ENCODE measurements at places on chromosomes 1 and 21.

DNA sequence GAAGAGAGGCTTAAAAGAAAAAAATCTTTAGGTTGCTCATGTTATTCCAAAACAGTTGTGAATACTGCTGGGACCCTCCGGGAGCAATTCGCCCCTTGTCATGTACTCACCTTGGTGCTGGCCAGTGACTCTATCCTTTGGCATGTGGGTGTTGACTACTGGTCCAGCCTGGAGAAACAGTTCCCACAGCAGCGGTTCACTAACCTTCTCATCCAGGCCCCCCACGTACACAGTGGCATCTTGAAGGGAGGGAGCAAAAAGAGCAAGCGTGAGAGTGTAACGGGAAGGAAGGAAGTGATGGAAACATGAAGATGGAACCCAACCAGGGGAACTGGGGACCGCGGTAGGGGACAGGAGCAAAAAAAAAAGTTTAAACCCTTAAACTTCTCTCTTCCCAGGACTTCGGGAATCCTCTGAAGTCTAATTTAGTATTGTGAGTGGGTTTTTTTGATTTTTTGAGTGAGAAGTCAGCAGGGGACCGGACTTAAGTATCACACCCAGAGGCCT lies 494 bp downstream of the SF3B4 start:
- DNase-seq: no peak

DNA sequence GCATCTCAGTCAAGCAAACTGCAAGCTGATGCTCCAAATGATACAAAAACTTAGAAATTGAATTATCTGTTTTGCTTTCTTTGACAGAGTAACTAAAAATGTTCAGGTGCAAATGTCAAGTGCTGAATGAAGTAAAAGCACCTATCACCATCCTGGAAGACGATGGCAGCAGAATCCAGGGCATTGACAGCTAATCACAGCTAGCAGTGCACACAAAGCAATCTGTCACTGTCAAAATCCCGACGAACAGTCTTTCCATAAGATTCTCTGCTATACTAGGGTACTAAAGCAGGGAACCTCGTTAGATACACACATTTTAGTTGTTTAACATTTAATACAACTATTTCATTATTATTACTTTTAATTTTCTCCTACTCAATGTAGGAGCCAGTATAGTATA lies 233.3 kb downstream of the BRINP3 start:
- DNase-seq: no peak

DNA sequence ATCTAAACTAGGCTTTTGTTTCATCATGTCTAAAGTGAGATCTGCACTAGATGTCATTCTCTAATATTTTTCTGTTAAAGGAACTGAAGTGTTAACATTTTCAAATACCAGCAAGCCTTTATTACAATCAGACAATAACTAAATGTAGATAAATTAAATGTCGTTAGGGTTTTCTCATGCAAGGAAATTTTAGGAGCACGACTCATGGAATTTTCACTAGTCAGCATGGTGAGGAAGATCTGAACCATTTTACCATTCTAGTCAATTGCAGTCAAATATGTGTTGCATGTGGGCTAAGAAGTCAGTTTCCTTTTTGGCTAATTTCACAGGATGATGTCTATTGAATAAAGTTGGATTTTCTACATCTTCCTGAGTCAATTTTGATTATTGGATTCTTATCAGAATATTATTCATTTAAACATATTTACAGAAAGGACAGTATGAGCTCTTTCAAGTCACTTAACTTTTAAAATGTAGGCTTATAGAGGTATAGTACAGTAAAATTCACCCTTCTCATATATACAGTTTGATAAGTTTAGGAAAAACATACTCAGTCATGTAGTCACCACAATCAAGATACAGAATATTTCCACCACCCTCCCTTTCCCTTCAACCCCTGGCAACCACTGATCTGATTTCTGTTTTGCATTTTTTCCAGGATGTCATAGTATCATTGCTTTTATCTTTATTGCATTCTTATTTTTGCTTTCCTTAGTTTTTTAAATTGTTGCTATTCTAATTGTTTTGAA lies 9.2 kb downstream of the GCSAML start:
- DNase-seq: no peak

GRCh38 chr1:64890699-64891447 lies 75.5 kb downstream of the JAK1 start:
- no peak for DNase-seq

DNA sequence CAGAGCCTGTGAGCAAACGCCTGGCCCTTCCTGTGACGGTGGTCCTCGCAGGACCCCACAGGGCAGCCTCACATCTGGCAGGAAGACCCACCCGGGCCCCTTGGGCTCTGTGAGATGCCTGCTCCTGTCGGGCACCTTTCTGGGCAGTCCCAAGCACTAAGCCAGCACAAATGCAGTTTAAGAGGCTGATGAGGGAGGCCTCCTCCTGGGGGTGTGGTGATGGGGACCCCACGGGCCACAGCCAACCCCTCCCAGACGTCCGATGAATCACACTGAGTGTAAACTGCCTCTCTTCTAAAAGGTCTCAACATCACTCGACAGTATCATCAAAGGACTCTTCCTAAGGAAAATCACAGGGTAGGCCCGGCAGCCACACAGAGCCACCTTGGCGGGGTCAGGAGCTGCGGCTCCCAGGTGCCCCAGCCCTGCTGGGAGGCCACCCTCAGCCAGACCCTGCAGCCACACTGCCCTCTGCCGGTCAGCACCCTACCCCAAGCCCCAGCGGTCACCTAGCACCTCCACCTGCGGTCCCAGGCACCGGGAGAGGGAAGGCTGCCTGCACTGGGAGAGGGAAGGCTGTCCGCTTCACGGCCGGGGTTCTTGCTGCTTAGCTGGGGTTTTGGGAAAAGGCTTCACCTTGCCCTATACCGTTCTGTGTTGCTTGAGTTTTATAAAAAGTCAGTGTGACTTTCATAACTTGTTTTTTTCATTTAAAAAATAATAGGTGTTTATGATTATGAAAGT lies 3.9 kb upstream of the PRKCZ start:
- no peak for DNase-seq

DNA sequence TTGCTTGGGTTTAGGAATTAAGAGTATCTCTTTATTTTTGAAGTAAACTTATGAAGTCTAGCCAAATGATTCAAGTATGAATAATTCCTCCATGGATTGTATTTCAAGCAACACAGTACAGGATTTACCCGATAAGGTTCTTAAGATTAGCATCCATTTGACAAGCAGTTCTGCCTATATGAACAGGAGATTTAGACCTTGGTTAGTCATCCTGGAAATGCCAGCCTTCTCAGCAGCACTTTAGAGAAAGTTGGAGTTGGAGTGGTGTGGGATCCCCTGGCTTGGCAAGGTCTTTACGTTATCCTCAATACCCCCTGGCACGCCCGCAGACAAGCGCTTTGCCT lies 1.6 kb downstream of the BCAR3 start:
- DNase-seq: no peak

DNA sequence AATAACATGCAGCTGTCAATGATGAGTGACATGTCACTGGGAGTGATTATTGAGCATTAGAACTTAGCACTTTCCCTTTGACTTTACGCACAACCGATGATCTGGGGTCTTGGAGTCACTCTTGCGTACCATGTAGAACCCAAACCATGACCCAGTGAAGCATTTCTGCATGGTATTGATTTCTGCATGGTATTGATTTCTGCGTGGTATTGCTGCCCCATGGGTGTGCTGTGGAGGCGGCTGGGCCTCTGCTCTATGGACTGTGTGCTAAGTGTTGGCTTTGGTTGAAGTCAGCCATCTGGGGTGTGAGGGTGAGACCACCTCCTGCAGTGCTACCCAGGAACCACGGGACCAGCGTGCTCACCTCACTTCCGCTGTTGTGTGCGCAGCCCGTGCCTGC lies 98.0 kb downstream of the ADARB1 start:
- no peak for DNase-seq

DNA sequence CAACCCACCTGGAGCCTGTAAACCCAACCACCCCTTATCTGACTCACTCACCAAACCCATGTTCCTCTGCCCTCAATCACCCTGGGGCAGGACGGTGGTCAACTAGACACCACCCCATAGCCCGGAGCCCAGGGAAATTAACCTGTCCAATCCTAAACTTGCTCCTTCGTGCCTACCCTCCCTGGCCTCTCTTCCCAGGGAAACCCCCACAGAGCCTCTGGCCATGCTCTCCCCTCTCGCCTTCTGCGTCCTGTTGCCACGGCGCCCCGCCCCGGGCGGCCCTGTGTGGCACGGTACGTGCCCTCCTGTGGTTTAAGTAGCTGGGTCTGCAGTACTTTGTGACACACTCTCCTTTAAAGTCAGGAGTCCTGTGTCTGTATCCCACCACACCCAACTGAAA lies 4.0 kb upstream of the FTCD start:
- DNase-seq: no peak

DNA sequence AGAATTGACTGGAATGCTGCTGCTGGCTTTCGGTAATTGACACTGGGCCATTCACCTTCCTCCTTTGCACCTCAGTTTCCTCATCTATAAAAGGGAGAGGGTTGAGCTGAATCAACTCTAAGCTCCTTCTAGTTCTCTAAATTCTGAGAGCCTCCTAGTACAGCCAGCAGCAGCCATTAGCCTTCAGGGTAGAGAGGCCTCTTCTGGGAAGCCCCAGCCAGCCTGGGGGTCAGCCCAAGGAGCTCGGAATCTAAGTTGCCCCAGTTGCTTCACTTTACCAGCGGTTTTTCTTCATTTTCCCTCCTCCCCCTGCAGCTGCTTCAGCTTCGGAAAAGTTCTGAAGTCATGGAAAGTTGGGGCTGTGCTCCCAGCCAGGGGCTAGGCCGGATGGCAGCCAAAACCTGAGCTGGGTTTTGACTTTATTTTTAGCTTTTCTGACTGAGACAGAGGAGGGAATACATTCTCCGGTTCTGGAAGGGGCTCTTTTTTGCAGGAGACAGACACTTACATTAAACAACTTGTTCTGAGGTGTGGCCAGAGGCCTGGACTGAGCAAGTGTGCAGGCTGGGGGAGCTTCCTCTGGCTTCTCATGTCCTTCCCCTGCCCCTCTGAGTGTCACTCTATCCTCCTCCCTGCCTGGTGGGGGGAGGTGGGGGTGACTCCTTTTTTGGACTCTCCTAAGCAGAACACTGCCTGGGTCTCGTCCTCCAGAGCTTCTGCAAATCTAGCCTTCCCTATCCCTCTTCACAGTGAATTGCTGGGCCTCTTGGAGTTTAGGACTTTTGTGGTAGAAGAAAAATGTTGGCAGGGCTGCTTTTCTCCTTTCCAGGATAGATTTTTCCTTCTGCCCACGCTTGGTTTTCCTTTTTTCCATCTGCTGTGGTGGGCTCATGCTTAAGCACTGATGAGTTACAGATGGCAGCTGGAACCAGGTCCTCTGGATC lies 14.4 kb downstream of the LMNA start:
- no peak for DNase-seq
